Fibroblast of skin of left quadriceps (primary cell): ENCODE measurements at places on chromosomes 2 and 18.
A peak's percentile ranks its signal among the peaks of the same experiment; 100 is the strongest.

- DNase-seq: no peak
Measured at GRCh38 chr2:42142547-42143184, 26.5 kb upstream of the EML4 start.

DNA sequence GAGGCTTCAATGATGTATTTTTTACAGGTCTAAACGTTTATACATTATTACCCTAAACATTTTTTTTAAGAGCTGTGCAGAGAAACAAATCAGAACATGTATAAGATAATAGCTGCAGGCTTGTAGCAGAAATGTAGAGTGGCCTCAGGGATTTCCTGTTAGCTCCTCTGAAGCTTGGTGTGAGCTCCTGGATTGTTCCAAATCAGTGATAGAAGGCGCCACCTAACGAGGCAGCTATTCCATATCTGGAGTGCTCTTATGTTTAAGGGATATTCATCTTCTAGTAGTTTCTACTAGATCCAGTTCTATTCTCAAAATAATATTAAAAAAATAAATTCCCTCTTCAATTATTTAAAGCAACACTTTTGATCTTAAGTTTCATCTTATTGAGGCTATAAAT lies 93.1 kb downstream of the LRP1B start:
- DNase-seq: no peak

- DNase-seq: no peak
Measured at GRCh38 chr18:35941299-35941698, 31.2 kb upstream of the RMP24 start.

GRCh38 chr18:46340716-46341115 lies 236.5 kb downstream of the HAUS1 start:
- no peak for DNase-seq

GRCh38 chr2:7627583-7627982 lies 710.4 kb downstream of the RNF144A start:
- DNase-seq: no peak

DNA sequence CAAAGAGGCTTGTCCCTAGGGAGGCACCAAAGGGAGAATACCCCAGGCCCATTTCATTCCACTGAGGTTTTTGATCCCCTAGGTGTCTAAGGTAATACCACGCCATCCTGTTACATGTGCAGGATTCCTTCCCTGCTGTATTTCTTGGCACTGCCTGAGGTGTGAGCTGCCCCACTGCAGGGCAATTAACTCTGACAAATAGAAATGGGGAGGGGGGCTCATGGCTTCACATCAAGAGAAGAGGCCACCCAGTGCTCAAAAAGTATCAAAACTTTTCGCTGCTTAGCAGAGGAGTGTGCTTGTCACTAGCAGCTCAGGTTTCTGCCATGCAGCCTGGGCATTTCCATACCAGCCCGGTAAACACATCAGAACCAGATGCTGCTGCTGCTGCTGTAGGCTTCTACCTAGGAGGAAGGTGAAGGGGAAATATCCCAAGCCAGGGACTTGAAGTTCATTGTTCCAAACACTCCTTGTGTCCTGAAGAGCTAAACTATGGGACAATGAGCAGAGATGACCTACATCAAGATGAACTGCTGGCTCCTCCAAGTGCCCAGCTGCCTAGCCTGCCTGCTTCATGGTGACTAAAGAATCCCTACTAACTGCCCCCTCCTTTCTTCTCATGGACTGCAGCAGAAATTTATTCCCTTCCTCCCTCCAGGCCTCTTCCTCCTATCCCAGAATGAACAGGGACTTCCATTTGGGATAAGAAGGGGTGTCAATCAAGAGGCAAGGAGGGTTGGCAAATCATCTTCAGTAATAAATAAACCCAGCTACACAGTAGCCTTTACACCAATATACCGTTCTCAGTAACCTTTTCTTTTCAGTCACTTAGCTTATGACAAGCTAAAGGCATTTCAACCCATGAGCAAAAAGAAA lies 16.4 kb downstream of the POU3F3 start:
- no peak for DNase-seq

DNA sequence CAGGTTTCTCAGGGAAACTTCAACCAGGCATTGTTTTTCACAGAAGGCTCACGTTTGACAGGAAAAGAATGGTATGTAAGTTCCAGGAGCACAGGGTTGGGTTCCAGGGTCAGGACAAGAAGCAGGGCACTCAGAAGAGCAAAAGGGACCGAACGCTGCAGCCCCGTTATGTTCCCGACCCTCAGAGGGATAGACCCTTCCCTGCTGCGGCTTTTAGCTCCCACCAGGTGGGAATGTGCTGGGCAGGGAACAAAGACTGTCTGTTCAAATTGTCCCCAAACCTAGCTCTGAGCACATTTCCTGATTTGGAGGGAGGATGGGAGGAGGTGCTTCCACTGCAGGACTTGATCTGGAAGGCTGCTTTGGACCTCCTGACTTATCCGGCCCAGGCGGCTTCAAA lies 130.1 kb downstream of the RAB3GAP1 start:
- DNase-seq: no peak

- no peak for DNase-seq
Measured at GRCh38 chr18:9907867-9908266, 5.9 kb upstream of the VAPA start.

GRCh38 chr2:166628478-166629136 lies 134.6 kb upstream of the SCN7A start:
- DNase-seq: no peak

GRCh38 chr2:226427538-226428307 lies 371.9 kb downstream of the IRS1 start:
- peak; percentile 89 for DNase-seq
